ENCODE measurements at places on chromosomes 7 and 10.

DNA sequence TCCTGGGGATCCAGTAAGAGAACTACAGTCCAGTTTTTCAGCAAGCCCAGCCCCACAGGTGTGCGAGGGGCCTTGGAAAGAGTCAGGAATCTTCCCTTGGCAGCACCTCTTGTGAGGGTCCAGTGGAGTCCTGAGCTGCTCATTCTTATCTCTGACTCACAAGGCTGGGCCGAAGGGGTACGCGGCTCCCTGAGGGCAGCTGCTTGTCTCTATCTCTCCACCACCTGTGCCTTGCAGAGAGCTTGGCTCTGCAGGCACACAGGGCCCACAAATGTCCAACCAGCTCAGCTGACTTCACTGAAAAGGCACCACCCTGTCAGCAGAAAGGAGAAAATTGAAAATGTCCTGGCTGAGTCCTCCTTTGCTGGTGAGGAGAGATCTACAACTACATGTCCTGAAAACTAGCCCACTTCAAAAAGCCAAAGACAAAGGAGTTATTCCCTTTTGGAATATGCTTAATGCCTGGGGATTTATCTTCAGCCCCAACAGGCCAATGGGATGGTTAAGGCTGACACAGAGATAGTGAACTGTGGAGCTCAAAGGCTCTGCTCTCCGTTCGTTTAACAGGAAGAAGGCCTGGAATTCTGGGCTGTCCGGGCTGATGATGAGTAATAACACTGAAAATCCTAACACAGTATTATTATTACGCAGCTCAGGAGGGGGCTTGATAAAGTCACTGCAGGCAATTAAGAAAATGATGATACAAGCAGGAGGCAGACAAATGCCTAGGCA, 23.4 kb downstream of the UROS start:
- DNase-seq, result no peak

DNA sequence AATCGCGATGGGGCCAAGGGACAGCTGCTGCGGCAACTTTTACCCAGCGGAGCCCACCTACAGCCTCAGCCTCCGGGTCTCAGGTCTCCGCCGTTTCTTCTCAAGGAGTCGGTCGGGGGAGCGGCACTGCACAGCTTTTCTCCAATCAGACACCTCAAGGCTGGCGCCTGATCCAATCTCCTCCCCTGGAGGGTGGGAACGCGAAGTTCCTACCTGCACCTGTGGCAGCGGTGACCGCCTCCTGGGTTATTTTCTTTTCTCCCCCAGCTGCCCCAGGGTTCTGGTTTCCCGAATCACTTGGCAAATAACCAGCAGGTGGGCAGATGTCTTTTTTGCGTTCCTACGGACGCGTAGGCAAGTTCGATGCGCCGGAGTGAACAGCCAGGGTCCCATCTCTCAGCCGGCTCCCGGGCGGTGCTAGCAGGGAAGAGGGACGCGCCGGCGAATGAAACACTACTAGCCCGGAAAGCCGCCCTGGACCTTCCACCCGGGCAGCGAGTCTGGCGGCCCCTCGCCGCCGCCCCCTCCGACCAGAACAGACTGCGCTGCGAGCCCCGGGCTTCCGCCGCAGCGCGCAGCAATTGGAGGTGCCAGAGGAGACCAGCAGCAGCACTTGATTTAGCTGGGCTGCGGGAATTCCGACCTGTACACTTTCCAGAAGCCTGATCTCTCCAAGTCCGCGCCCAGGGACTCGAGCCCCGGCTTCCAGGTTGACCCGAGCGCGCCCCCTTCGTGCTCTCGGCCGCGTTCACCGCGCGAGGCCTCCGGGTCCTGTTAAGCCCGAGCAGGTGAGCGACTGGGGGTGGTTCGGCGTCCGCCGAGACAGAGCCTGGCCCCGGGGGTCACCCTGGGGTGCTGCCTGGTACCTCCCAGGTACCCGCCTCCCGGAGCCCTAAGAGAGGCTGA, at the start of gene PRR15:
PRR15 (plus strand) TSS at position 246 of the 906 bp plus-strand sequence. CDS start 2,495 bp downstream, outside the sequence.
- DNase-seq, result peak; percentile 93

DNA sequence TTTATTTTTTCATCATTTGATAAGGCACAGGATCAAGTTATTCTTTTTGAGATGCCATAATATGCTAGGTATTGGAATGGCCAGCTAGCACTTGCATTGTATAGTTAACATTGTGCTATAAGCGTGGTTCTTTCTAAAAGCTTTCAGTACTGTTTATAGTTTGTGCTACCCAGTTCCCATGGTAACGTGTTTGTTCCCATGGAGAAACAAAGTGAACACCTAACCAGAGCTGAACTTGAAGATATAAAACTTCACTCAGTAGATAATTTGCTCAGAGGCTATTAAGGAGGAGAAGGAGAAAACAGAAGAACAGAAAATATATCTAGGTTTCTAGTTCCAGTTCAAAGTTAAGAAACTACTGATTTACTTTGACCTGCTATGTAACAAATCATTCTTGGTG, 23.6 kb upstream of the ITGB8 start:
- DNase-seq, result peak; percentile 80

GRCh38 chr7:46810986-46811385, 770.9 kb downstream of the TNS3 start:
- DNase-seq, result no peak

GRCh38 chr10:27890971-27891370, 107.9 kb downstream of the ODAD2 start:
- no peak for DNase-seq

- no peak for DNase-seq
Measured at GRCh38 chr7:141043616-141044015, 28.9 kb upstream of the MRPS33 start.

DNA sequence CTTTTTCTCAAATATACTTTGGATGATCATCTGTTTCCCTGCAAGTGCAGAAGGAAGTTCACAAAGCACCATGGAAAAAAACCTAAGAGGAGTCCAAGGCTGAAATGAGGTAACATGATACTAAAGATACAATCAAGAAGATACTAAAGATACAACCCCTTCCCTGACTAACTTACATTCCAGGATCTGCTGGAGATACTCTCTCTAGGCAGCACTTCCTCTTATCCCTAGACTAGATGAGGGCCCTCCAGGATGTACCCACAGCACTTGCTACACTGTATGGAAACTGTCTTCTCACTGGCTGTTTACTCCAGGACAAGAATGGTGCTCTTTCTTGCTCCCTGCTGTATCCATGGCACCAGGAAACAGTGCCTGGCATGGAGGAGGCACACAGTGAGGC, 116.4 kb upstream of the NFE2L3 start:
- DNase-seq, result no peak

DNA sequence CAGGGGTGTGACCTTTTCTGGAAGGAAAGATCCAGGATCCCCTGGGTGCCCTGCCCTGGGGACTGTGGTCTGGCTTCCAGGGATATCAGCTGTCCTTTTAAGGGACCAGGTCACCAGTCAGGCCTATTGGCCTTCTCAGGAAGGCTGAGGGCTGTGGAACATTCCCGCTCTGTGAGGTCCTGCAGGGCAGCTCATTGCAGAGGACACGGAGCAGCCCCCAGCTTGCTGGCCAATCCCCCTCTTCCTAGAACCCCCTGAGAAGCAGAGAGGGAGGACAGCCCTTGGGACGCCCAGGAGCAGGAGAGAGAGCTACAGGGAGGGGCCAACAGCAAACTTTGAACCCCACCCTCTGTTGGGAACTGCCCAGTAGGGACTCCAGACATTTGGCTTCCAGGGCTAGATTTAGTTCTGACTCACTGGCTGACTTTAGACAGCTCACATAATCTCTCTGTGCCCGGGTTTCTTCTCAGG, 67.9 kb upstream of the COL13A1 start:
- DNase-seq, result no peak

DNA sequence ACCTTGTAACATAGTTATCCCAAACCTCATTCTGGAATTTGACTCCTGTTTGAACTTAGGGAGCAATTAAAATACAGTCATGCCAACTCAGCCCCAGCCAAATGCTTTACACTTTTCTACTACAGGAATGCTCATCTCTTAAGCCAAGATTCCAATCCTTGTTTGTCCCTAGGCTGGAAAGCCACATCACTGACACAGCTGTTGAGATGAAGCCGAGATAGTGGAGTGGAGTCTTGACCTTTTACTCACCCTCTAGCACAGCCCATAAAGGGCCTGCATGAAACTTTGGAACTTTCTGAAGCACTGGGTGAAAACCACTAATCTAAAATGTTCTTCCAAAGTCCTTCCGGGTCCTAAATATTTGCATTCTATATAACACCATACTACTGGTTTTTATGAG, 247.3 kb downstream of the ETV1 start:
- DNase-seq, result peak; percentile 25

GRCh38 chr7:78912781-78913180, 540.7 kb downstream of the MAGI2 start:
- no peak for DNase-seq

DNA sequence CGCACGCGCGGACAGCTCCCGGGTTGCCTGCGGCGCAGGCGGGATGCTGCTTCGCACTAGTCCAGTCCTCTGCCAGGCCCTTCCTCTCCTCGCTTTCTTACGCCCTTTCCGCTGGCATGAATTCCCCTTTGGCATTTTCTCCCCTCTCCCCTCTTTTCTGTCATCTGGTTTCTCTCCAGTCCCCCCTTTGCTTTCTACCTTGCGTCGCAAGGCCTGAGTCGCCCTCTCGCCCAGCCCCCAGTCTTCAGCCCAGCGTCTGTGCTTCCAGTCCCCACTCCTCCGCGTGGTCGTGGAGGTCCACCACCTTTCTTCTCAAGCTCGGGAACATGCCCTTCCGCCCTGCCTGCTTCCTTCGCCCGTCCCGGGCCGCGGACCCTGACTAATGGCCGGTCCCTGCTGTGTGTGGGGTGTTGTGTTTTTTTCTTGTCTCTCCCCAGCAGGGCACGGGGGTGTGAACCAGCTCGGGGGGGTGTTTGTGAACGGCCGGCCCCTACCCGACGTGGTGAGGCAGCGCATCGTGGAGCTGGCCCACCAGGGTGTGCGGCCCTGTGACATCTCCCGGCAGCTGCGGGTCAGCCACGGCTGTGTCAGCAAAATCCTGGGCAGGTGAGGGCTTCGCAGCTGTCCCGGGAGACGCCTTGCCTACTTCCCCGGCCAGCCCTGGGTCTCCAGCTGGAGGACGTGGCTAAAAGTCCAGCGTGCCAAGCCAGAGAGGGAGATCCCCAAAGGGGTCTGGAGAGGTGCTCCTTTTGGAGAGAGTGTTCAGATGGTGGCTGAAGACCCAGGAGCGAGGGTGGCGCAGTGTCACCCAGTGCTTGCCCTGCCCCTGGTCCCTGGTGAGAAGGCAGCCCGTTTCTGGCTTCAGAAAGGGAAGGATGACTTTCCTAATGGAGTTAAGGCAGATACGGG, 4.2 kb downstream of the PAX2 start:
- DNase-seq, result peak; percentile 56

- DNase-seq, result peak; percentile 73
Measured at GRCh38 chr7:143975617-143976016, 21.0 kb downstream of the OR2F1 start.

GRCh38 chr7:105677410-105677730, 96.1 kb upstream of the EFCAB10 start:
- DNase-seq, result no peak

GRCh38 chr7:50336894-50337703, 32.6 kb downstream of the IKZF1 start:
- no peak for DNase-seq

GRCh38 chr7:13466874-13467547, 522.5 kb downstream of the ETV1 start:
- DNase-seq, result no peak

- DNase-seq, result no peak
Measured at GRCh38 chr10:76309741-76310587, 878.5 kb downstream of the LRMDA start.

GRCh38 chr10:14801723-14802122, 27.0 kb upstream of the FAM107B start:
- peak; percentile 17 for DNase-seq

DNA sequence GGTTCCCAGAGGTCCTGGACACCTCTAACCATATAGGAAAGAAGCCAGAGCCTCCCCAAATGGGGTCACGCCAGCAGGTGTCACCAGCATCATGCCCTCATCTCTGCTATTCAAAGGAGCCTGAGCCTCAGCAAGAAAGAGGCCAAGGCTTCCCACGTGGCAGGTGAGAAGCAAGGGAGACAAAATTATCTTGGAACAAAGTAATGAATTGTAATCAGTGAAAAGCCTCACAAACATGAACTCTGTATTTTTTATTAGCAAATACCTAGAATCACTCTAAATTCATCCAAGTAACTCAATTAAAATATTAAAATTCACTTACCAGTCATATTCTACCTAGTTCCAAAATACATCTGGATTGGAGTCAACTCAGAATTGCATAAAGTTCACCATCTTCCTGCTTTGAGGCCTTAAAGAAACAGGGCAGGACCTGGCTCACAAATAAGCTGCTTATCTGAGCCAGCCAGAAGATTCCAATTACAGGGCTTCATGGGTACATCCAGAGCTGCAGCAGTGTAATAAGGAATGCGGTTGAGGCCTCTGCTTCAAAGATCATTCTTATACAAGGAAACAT, 68.7 kb downstream of the SGMS1 start:
- peak; percentile 64 for DNase-seq

DNA sequence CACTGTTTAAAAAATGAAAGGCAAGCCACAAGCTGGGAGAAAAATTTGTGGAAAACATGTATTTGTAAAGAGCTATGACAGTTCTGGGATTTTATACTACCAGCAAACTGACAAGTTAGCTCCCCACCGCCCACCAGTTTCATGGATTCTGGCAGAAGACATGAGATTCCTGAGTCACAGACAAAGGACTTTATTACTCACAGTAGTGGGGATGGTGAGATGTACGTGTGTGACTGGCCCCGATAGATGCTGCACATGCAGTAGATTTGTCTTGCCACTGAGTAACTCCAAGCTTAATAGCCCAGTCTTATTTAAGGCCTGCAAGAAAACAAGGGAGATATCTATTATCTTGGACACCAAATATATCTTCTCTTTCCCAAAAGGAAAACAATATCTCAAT, 281.7 kb downstream of the AHR start:
- DNase-seq, result no peak

DNA sequence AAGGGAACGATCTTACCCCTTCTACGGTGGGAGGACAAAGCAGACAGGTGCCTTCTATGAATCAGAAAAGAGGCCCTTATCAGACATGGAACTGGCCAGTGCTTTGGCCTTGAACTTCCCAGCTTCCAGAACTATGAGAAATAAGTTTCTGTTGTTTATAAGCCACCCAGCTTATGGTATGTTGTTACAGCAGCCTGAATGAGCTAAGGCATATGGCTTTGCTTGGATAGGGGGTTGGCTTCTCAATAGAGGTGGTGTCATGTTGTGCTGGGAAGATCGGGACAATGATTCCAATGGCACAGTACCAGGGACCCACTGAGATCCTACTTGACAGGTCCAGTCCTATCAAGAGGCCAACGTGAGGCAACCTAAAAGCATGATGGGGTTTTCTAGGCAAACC, 183.4 kb upstream of the BMPER start:
- DNase-seq, result no peak

DNA sequence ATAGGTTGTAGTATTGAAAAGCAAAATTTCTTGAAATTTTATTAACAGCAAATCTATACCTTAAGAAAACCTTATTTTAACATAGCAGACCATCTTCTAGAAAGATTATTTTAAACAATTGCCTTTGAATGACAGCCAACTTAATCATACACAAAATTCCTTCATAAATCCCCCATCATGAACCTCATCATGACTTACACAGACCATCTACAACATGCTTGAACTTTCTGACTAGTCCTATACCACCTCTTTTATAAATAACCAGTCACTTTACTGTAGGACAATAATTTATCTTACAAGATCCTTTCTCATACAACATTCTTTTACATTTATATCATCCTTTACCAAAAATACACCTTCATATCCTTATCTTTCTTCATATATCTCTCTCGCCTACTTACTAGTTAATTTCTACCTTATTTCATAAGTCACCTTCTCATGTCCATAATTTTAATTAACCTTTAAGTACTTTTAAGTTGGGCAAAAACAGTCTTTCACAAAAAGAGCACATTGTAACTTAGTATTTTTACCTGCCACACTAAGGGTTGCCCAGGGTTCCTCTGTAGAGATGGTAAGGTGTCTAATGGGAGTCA, 16.6 kb upstream of the PTN start:
- peak; percentile 70 for DNase-seq
